Stromal cell of bone marrow (primary cell): ENCODE measurements at places on chromosomes 4 and X.

GRCh38 chrX:24790166-24790565 is 96.4 kb downstream of the POLA1 start:
- no peak for DNase-seq

DNA sequence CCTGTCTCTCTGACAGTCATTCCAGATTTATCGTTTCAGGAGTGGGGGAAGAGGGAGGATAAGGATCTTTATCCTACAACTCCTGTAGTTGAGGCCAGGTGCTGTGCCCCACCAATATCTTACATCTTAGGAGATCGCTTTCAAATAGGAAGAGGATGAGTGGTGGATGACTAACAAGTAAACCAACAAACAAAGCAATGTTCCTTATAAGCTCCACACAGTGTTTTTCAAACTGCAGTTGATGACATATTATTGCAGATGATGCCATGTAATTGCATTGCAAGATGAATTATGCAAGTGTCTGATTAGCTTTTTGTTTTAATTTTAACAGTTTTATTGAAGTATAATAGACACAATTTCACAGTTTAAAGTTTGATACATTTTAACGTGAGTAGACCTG is 35.8 kb upstream of the TMEM164 start:
- DNase-seq: no peak

- DNase-seq: no peak
These were observed 170.3 kb upstream of the MAMLD1 start for GRCh38 chrX:150192816-150193215.

GRCh38 chr4:158836002-158836369 is 67.2 kb downstream of the FNIP2 start:
- DNase-seq: no peak

DNA sequence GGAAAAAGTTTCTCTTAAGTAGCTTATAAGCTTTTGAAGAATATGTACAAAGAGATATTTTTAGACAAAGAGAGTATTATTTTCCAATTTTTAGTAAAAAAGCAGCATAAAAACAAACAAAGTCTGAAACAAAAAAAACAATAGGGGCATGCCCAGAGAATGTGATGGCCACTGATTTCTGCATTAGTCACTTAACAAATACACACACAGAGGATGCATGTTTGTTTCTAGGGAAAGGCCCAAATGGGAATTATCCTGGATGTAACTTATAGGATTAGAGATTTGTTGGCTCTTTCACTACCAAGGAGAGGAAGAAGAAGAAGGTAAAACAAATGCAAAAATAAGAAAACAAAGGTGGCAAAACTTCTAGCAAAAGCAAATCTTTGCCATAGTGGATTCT is 95.9 kb upstream of the SCOC start:
- DNase-seq: no peak

GRCh38 chr4:73460913-73461522 is 20.5 kb upstream of the AFM start:
- no peak for DNase-seq

DNA sequence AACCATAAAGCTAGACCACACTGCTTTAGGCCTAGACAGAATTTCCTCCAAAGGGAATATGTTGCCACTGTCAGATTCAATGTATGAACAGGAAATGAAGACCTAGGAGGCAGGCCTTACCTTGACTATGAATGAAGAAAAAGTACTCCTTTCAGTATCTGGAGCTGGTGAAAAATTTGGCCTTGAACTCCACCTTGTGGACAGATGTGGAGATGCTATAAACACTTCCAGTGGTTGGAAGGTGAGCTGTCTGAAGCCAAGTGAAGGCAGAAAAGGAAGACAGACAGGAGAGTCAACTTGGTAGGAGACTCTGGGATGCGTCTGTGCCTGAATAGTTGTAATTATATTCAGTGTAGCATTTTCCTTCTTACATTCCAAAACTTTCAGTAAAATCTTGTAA is 17.2 kb downstream of the SPIN3 start:
- peak; percentile 14 for DNase-seq

DNA sequence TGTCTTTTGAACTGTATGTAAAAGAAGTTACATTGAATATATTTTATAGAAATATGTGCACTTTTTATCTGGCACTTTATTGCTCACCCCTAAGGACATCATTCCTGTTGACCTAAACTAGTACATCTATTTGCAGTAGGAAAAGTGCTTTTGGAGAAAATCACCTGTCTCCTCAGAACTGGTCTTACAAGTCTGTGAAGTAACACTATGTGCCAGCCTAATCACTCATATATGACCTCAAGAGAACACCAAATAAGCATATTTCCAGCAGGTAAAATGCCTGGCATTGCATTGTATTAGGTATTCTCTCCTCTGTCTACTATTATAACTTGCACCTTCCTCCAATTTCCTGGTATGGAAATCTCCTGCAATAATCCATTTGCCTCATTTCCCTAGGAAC is 4.0 kb upstream of the GASK1B start:
- no peak for DNase-seq

GRCh38 chrX:94288972-94289371 is 615.0 kb downstream of the FAM133A start:
- DNase-seq: no peak

GRCh38 chr4:8938623-8939022 is 67.0 kb upstream of the HMX1 start:
- DNase-seq: no peak

DNA sequence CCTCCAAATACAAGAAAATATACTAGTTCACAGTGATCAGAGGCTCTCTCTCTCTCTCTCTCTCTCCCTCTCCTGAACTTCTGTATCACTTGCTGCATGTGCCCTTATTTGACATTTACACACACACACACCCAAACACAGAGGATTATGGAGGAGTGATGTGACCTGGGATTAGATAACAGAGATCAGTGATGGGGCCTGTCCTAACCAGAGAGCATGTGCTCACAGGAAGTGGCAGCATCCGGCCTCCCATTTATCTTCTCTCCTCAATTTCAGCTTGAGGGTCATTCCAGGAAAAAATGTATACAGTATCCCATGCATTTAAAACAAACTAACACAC is 143.0 kb downstream of the TSPAN5 start:
- DNase-seq: no peak
